A549 treated with ZK216348 at 1 μM for 4 hours (cell line): ENCODE measurements at places on chromosomes 1 and 21. TPM values are rescaled to one million over a fixed set of nuclear protein-coding genes. Genes with fewer than 3 reads are reported as not detected.

The ADSS2 gene
- total RNA-seq = 38.4 to 54.4 TPM (median 49.2 TPM) in 5 replicates

The PTPN22 gene
- not detected in 5 replicates for total RNA-seq

The OSCP1 gene
- 4.4 to 6.1 TPM (median 5.4 TPM) in 5 replicates for total RNA-seq

The C8A gene
- total RNA-seq = not detected in 5 replicates

The GPR157 gene
- 2.8 to 6.3 TPM (median 5.3 TPM) in 5 replicates for total RNA-seq
